ENCODE measurements at places on chromosomes 1 and 21.

DNA sequence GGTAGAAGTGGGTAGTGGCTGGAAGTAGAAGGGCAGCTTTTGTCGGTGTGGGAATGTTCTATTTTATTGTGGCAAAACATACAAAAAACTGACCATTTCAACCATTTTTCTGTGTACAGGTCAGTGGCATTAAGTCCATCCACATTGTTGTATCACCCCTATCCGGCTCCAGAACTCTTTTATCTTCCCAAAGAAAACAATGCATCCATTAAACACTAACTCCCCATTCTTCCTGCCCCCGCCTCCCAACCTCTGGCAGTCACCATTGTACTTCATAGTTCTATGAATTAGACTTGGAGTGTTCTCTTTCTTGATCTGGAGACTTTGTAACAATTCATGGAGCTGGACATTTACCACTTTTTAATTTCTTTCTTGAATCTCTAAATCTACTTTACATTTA is 55.7 kb downstream of the DEGS1 start:
- DNase-seq = no peak

GRCh38 chr1:47992720-47993415 is 4.3 kb downstream of the TRABD2B start:
- DNase-seq = peak; percentile 77

DNA sequence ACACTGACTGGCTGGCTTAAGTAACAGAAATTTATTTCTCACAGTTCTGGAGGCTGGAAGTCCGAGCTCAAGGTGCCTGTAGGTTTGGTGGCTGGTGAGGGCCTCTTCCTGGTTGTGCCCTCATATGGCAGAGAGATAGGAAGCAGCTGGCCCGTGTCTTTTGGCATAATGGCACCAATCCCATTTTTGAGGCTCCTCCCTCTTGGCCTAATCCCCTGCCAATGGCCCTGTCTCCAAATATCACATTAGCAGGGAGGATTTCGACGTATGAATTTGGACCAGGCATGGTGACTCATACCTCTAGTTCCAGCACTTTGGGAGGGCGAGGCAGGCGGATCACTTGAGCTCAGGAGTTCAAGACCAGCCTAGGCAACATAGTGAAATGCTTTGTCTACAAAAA is 37.4 kb downstream of the AGPAT3 start:
- no peak for DNase-seq

- no peak for DNase-seq
Measured at GRCh38 chr1:247849616-247850015, 7.4 kb upstream of the TRIM58 start.

- peak; percentile 23 for DNase-seq
Measured at GRCh38 chr1:175193527-175193910, 943 bp upstream of the KIAA0040 start.

Data from fibroblast of upper back skin (primary cell).